ENCODE measurements at places on chromosomes 7 and 10.

GRCh38 chr10:20855398-20856038, 41.6 kb downstream of the NEBL start:
- no peak for DNase-seq

DNA sequence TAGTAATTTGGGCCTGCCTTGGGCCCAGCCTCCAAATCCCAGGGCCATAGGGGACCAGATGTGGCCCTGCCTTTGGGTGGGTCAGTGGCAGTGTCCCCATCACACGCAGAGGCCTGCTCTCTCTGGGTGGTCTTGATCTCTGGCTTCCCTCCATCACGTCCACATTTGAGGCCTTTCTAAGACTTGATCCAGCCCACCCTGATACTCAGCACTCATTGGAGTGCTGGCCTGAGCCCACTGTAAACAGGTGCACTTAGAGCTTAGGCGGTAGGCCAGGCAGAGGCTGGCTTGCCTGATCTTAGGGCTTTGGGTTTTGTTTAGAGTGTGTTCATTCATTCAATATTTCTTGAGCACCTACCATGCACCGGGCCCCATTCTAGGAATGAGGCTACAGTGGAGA, 52.6 kb downstream of the TBATA start:
- DNase-seq: no peak

DNA sequence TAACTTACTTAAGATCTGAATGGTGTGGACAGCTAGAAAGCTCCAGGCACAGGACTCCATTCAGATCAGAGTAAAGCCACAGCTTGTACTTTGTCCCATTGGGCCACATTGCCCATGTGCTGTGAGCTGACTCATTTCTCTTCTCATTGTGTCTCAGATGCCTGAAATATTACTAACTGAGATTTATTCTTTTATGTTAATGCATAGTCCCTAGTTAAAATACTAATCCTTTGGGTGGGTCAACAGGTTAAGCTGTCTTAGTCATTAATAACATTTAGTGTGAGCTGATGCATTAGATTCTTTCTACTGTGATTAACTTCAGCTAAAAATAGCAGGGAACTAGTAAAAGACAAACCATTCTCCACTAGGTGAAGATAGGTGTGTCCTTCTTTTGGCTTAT, 104.7 kb upstream of the ARMC3 start:
- DNase-seq: no peak

DNA sequence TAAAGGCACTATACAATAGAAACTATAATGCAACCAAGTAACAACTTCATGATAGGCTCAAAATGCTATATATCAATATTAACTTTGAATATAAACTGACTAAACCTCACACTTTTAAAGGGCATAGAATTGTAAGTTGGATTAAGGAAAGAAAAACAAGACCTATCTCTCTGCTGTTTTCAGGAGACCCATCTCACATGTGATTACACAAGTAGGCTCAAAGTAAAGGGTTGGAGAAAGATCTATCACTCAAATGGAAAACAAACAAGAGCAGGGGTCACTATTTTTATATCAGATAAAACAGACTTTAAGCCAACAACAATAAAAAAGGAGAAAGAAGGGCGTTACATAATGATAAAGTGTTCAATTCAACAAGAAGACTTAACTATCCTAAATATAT, 155.5 kb downstream of the CDK14 start:
- no peak for DNase-seq

DNA sequence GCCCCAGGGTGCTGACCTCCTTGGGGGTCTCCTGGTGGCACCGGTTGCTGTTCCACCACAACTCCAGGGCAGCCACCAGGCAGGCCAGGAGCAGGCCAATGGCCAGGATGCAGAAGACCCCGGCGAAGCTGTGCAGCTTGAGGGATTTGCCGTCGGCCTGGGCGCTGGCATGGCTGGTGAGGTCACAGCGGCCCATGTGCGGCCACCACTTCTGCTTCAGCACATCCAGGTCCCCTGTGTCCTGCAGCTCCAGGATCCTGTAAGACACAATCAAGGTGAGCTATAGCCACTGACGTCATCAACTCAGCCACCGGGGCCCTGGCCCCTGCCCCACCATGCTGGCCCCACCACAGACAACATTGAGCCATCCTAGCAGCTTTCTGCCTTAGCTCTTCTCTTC, 753.2 kb downstream of the GRID1 start:
- DNase-seq: no peak

GRCh38 chr7:44979481-44980392, 922 bp upstream of the MYO1G start:
- no peak for DNase-seq

GRCh38 chr10:91596825-91597196, 36.1 kb downstream of the PPP1R3C start:
- no peak for DNase-seq
